ENCODE measurements at places on chromosomes 2 and 18. TPM values are rescaled to one million over a fixed set of nuclear protein-coding genes. Genes with fewer than 3 reads are reported as not detected.

DNA sequence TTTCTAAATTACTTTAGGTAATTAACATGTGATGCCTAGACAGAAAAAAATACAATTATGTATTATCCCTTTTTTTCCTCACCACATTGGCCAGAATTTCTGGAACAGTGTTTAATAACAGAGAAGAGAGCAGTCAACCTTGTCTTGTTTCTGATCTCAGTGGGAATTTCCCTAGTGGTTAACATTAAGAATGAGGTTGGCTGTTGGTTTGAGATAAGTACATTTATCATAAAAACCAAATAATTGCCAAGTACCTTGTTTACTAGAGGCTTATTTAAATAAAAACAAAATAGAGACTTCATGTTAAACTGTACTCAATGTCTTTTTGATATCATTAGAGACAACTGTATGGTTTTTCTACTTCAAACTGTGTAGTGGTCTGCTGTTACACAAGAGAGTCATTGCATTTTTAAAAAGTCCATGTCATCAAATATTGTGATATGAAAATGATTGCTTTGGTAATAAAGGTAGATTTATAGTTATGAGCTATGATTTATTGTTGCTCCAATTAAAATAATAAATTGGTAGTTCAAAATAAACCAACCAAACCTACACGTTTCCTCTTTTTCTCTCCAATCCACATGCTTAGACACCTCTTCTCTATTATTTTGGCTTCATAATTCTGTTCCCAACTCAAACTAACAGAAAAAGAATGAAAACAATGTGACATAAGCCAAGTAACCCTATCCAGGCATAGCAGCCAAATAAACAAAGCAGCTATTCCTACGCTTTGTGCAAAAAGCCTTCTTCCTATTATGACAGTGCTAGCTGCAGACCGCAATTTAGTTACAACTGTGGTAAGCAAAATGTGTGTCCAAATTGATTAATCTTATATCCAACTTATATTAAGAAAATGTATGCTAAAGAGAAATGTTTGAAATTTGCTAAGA is 20.9 kb upstream of the TANK start:
- peak; percentile 67 for DNase-seq

DNA sequence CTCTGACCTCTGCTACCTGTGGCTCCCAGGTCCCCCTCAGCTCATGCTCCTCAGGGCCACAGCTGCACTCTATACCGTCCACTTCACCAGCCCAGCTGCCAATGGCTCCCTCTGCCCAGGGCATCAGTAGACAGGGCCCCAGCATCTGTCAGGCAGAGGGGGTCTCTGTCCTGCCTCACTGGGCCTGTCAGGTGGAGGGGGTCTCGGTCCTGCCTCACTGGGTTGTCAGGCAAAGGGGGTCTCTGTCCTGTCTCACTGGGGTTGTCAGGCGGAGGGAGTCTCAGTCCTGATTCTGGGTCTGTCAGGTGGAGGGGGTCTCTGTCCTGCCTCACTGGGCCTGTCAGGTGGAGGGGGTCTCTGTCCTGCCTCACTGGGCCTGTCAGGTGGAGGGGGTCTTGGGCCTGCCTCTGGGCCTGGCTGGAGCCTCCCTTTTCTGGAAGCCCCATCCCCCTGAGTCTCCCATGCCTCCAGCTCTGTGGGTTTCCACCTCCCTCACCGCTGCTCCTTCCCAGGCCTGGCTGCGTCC is 19.9 kb downstream of the SNORC start:
- no peak for DNase-seq

- peak; percentile 5 for DNase-seq
Observed at GRCh38 chr18:56869189-56869777, 218.1 kb downstream of the WDR7 start.

FBXO36 gene
- 6.2 TPM for total RNA-seq

NRBP1 gene
- 134 TPM for total RNA-seq

CCDC88A gene
- total RNA-seq, result 58.7 TPM

- DNase-seq, result peak; percentile 55
Observed at GRCh38 chr2:189363559-189363958, 77.7 kb upstream of the WDR75 start.

GRCh38 chr2:229160984-229161383 is 110.1 kb downstream of the PID1 start:
- no peak for DNase-seq

Data from Daoy (cell line).